ENCODE measurements at places on chromosomes 16 and 17. TPM values are rescaled to one million over a fixed set of nuclear protein-coding genes. Genes with fewer than 3 reads are reported as not detected.

The RPRML gene
- 0.48 TPM for total RNA-seq

The KRTAP4-3 gene
- total RNA-seq = not detected

The KCNJ2 gene
- 15.4 TPM for total RNA-seq

The AURKB gene
- 7.0 TPM for total RNA-seq

The PTRH2 gene
- 14.5 TPM for total RNA-seq

The COPS3 gene
- 53.4 TPM for total RNA-seq

The HOXB1 gene
- not detected for total RNA-seq

The TIGD7 gene
- total RNA-seq = 2.5 TPM

The ALOXE3 gene
- 0.79 TPM for total RNA-seq

The FBXW10 gene
- not detected for total RNA-seq

The TEX19 gene
- total RNA-seq = not detected

The SEPTIN1 gene
- total RNA-seq = 4.4 TPM

The CDRT4 gene
- total RNA-seq = 2.2 TPM

The HOXB6 gene
- 78.4 TPM for total RNA-seq

The CBX8 gene
- total RNA-seq = 2.9 TPM

The TBKBP1 gene
- total RNA-seq = 6.4 TPM

The NTN3 gene
- total RNA-seq = not detected

The DBNDD1 gene
- 14.1 TPM for total RNA-seq
